Glutamatergic neuron (in vitro differentiated cells): ENCODE measurements at places on chromosomes 5 and 9.
A peak's percentile ranks its signal among the peaks of the same experiment; 100 is the strongest.

- no peak for DNase-seq
- no peak overlapping the region for H3K27ac ChIP-seq
- H3K27me3 ChIP-seq = peaks cover 13% of the 10 kb centered on the region
- H3K4me1 ChIP-seq = peaks cover 40% of the 10 kb centered on the region
- no peak overlapping the region for H3K4me3 ChIP-seq
These were observed 32.9 kb upstream of the PSD2 start for GRCh38 chr5:139762615-139763170.

- H3K4me3 ChIP-seq = no peak overlapping the region
- H3K36me3 ChIP-seq = no peaks in the 10 kb centered on the region
- peak; percentile 8 for DNase-seq
- H3K27me3 ChIP-seq = peaks cover 8% of the 10 kb centered on the region
- no peak overlapping the region for H3K27ac ChIP-seq
- H3K4me1 ChIP-seq = no peaks in the 10 kb centered on the region
These were observed 4.4 kb upstream of the EXOC3 start for GRCh38 chr5:438481-438981.

DNA sequence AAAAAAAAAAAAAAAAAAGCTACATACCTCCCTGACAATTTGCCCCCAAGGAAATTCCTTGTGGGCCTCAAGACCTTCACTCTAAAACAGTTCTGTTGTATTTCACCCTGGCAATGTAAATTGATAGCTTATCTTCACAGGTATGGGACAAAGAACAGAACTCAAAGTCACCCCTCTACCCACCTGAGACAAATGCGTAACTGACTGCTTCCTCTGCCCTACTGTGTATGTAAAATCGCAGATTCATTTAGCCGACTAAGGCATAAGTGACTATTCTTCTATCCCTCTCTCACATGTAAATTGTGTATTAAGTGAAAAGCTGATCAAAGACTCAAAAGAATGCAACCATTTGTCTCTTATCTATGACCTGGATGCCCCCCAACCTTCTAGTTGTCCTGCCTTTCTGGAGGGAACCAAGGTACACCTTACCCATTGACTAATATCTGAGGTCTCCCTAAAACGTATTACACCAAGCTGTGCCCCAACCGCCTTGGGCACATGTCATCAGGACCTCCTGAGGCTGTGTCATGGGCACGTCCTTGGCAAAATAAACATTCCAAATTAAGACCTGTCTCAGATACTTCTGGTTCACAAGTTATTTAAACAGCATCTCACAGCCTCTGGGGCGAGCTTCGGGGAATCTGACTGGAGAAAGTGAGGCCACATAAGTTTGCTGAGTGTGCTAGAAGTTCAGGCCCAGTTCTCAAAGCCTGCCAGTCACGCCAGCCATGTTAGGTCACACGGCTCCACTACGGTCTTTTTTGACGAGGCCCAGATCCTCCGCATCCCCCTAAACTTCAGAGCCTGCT lies 954 bp downstream of the TBCA start:
- H3K4me3 ChIP-seq = peak overlapping the region; percentile 89
- peaks cover 15% of the 10 kb centered on the region for H3K4me1 ChIP-seq
- H3K27ac ChIP-seq = peak overlapping the region; percentile 90
- H3K27me3 ChIP-seq = peaks cover 3% of the 10 kb centered on the region
- no peak for DNase-seq
- no peaks in the 10 kb centered on the region for H3K36me3 ChIP-seq

GRCh38 chr9:99092643-99093491 lies 12.0 kb upstream of the TGFBR1 start:
- peaks cover 7% of the 10 kb centered on the region for H3K27me3 ChIP-seq
- DNase-seq = no peak
- H3K4me3 ChIP-seq = no peak overlapping the region
- H3K27ac ChIP-seq = no peak overlapping the region
- H3K36me3 ChIP-seq = peaks cover 12% of the 10 kb centered on the region
- no peaks in the 10 kb centered on the region for H3K4me1 ChIP-seq

DNA sequence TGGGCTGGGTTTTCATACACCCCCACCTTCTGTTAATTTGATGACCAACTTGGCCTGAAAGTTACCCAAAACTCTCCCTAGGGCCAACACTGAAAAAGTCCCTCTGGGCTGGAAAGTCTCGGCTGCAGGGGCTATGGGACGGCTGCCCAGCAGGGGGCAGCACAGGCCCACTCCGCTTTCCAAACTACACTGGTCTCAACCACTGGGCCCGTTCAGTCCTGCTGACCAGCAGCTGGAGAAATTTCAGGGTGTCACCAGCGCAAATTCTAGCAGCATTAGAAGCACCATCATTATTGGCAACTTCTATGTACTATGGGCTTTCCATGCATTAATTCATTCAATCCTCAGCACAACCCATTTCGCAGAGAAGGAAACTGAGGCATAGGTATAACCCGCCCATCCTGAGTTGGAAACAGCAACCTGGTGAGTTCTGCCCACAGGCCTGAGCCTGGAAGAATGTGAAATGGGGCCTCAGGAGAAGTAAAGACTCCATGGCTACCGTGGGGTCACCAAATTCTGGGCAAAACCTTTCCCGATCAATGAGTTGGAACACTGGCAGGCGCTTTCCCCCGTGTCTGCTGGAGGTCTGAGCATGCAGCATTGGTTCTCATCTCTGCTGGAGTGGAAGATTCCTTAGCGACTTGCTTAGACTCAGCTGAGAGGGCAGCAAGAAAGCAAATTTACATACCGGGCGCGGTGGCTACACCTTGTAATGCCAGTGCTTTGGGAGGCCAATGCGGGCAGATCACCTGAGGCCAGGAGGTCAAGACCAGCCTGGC lies 9.7 kb downstream of the ORM2 start:
- no peaks in the 10 kb centered on the region for H3K27me3 ChIP-seq
- H3K36me3 ChIP-seq = no peaks in the 10 kb centered on the region
- no peak overlapping the region for H3K27ac ChIP-seq
- H3K4me3 ChIP-seq = no peak overlapping the region
- DNase-seq = peak; percentile 70
- H3K4me1 ChIP-seq = no peaks in the 10 kb centered on the region

DNA sequence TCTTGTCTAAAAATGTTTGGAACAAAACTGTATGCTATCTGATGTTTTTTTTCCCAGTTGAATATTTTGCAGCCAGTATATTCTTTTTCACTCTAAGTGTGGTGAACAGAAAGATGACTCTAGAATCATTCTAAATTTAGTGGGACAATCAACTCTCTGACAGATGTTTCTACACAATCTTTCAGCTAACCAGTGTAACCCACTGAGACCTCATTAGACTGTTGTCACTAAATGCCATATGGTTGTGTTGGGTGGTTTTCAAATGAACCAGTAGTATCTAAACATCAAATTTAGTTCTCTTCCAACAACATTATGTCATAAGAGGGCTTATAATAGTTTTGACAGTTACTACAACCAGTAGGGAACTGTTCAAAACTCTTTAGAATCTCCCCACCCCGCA lies 129.6 kb upstream of the PRLR start:
- H3K27me3 ChIP-seq = no peaks in the 10 kb centered on the region
- no peak overlapping the region for H3K27ac ChIP-seq
- no peak for DNase-seq
- H3K4me1 ChIP-seq = peaks cover 4% of the 10 kb centered on the region

GRCh38 chr9:109769250-109769649 lies 10.7 kb upstream of the PALM2AKAP2 start:
- DNase-seq = no peak
- no peak overlapping the region for H3K27ac ChIP-seq
- H3K36me3 ChIP-seq = no peaks in the 10 kb centered on the region
- no peak overlapping the region for H3K4me3 ChIP-seq
- peaks cover 2% of the 10 kb centered on the region for H3K4me1 ChIP-seq
- no peaks in the 10 kb centered on the region for H3K27me3 ChIP-seq

- no peak for DNase-seq
- H3K4me1 ChIP-seq = no peaks in the 10 kb centered on the region
- no peaks in the 10 kb centered on the region for H3K36me3 ChIP-seq
- H3K27me3 ChIP-seq = peaks cover 1% of the 10 kb centered on the region
- no peak overlapping the region for H3K4me3 ChIP-seq
These were observed 16.3 kb upstream of the MAML1 start for GRCh38 chr5:179716286-179716685.
